Gastroesophageal sphincter (tissue), 4 donors: ENCODE measurements at places on chromosomes 6 and 20.

DNA sequence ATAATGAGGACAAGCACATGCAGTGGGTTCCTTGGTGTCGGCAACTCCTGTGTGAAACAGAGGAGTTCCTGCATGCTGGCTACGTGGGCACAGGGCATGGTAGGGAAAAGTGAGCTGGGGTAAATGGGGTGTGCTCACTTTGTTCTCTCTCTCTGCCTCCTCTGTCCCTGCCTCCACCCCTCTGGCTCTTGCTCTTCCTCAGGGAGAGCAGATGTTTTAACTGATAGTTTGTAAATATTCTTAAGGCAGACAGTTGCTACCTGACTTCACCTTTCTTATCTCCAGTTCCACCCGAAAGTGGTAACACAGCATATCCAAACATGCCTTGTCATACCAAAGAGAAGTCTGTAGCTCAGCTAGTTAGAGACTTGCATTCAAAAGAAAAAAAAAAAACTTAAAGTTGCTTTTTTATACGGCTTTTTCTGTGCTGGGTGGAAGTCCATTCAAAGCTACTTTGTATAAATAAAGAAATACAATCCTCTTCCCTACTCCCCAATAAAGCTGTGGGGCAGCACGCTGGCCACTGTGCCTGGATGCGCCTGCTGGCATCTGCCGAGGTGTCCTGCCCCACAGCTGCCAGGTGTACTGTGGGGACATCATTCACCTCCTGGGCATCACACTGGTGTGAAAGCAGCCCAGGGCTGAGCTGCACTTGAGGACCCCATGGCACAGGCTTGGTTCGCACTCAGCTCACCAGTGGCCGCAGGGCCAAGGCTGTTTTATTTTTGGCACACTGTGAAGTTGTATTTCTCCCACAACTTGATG is 93.6 kb downstream of the FOXC1 start:
- no peak for ATAC-seq

DNA sequence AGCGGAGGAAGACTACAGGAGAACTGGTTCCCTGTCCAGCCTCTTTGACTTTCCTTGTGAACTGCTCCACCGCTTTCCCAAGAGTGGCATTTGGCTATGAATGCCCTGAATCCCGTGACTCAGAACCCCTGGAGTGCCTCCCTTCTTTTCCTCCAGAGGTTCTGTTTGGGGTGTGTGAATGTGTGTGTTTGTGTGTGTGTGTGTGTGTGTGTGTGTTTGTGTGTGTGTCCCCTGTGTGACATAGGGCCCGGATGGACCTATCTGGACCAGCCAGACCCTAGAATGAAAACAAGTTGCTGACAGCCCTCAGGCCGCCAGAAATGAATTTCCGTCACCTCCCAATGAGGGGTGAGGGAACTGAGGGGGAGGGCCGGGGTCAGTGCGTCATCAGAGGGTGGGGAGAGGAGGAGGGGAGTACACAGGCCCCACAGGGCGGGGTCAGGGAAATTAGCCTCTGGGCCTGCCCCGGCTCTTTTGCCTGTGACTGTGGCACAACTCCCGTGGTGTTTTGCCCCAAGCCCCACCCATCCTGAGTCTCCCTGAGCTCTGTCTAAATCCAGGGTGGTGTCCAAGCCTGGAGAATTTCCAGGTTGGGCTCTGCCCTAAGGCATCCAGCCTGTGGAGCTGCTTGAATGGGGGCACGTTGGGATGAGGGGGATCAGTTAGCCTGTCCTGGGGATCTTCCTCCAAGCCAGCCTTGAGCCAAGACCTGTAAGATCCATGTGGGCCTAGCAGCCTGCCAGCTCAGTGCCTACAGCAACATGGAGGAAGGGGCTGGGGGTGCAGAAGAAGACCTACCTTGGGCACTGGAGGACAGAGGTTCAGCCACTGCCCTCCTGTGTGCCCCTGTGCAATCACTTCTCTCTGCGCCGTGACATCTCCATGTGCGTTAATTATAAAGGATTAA is 15.2 kb upstream of the MRPS18A start:
- peak; percentile 94 for ATAC-seq

- ATAC-seq = no peak
Measured at GRCh38 chr6:28008053-28008452, 51.0 kb downstream of the OR2B6 start.

GRCh38 chr20:24918579-24919566 is 30.2 kb upstream of the CST7 start:
- ATAC-seq = peak; percentile 28

GRCh38 chr20:20000211-20000968 is 16.8 kb upstream of the NAA20 start:
- no peak for ATAC-seq

DNA sequence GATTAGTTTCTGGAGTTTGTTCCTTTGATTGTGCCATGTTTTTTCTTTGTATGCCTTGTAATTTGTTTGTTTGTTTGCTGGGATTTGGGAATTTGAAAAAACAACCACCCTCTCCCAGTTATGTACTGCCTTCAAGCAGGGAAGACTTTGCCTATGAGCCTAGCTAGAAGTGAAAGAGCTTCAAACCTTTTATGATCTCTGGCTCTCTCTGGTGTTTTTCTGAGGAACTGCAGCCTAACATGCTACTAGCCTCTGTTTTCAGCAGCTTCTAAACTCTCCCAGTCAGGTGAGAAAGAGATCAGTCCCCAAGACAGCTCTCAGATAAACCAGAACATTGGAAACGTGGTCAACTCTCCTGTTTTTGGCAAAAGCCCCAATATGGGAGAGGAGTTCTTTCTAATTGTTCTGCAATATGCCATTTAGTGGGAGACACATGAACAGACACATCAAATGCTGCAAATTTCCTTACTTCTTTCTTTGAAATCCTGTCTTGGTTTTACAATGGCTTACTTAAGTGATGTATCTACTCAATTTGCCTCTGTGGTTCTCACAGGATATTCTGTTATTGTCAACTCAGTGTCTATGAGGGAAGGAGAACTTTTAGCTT is 58.9 kb upstream of the SERINC1 start:
- peak; percentile 71 for ATAC-seq

- no peak for ATAC-seq
Measured at GRCh38 chr20:59645761-59646171, 41.4 kb downstream of the PHACTR3 start.
